Stimulated activated CD4-positive, alpha-beta T cell treated with anti-CD3 and anti-CD28 coated beads, Interleukin-2, amount 100 ng/mL, for 24 hours (primary cell): ENCODE measurements at places on chromosomes 2 and 18.

- DNase-seq = no peak
Measured at GRCh38 chr2:17713291-17713690, 40.3 kb downstream of the SMC6 start.

- DNase-seq = no peak
Measured at GRCh38 chr18:59278793-59279192, 5.5 kb upstream of the RAX start.

GRCh38 chr2:219293736-219294231 is 14.6 kb downstream of the DNAJB2 start:
- DNase-seq = no peak

DNA sequence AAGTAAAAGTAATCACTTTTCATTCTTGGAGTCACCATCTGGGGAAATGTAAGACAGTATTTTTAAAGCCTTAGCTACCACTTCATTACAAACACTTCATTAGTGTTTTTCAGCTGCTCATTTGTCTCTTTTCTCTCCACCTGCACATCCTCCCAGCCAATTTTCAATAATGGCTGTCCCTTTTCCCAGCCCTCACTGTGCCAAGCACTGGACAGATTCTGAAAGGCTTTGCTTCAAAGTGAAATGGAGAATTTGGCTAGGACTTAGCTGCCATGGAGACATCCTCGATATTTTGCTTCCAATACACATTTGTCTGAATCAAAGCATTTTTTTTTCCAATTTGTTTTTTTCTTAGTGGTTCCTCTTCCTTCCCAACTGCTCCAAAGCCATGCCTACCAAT is 272.4 kb upstream of the NRXN1 start:
- no peak for DNase-seq

DNA sequence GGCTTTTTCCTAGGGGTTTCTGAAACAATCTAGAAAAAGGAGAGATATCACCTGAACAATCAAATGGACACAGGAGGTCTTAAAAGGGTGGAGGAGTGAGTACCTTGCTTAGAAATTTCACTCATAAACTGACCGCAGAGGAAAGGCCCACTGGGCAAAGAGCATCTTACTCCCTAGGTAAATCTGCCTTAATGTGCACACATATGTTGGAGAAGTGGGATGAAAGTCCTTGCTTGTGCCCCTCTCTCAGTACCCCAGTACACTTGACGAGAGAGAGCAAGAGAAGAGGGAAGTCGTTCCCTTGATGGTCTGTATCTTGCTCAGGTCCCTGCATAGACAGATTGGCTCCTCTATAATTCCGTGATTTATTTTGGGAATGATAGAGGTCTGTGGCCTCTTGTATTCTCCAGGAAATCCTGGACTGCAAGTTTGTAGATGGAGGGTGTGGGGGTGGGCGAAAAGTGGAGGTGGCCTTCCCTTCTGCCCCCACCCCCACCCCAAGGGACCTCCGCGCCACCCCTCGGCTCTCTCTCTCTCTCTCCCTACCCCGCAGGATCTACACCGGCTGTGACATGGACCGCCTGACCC is 6.8 kb downstream of the TBR1 start:
- DNase-seq = no peak

GRCh38 chr2:22902180-22902550 is 482.8 kb upstream of the KLHL29 start:
- no peak for DNase-seq

- DNase-seq = no peak
Measured at GRCh38 chr2:171509945-171510731, 12.1 kb upstream of the CYBRD1 start.

DNA sequence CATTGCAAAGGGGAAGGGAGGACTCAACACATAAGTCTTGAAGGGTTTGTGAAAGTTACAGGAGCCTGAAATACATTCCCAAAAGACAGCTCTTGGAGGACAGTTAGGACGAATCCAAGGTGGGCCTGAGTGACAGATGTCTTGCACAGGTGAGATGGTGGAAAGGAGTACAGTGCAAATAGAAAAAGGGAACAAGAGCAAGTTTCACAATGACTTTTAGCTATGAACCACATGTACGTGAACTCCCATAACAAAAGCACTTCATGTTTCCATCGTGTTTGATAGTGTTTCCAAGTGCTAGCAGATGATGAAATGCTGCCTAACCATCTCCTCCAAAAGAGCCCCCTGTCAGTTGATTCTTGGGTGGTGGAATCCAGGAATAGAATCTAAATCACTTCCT is 1.8 kb downstream of the IL18RAP start:
- no peak for DNase-seq

DNA sequence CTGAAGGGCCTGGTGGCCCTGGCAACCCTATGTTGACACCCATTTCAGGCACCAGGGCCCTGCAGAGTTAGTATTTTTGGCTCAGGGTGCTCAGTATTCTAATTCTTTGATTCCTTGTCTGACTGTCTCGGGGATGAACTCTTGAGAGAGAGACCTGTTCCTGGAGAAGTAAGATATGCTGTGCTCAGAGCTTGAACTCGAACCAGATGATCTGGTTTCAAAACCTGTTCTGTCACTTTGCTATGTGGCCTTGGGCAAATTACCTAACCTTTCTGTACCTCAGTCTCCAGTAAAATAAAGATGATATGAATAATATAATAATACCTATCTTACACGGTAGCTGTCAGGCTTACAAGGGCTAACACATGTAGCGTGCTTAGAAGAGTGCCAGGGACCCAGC is 294.2 kb downstream of the DYSF start:
- DNase-seq = no peak

- DNase-seq = no peak
Measured at GRCh38 chr2:10691521-10691920, 1.7 kb upstream of the NOL10 start.

DNA sequence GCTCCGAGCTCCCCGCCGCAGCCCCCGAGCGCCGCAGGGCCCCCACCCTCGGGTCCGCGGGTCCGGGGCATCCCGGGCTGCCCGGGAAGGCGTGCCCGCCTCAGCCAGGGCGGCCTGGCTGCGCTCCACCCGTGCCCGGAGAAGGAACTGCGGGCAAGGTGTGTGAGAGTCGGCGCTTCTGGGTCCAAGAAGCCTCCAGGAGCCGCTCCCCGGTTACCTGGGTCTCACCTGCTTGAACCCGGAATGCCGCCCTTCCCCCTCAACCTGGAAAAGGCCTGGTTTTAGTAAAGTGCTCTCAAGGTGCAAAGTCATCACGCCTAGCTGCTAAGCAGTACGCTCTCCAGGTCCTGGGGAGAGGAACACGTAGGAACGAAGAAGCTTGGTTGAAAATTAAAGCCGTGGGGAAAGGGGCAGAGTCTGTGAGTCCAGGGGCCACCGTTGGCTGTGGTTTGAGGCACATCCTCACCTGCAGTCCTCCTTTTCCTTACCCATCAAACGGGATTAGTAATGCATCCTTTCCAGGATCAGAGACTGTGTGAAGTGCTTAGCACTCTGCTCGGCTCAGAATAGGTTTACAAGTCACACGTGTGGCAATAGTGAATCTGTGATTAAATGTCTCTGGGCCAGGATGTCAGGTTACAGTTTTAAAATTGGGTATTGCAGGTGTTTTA is 1.2 kb downstream of the ASAP2 start:
- DNase-seq = no peak

GRCh38 chr2:19219060-19219459 is 139.4 kb downstream of the OSR1 start:
- no peak for DNase-seq

DNA sequence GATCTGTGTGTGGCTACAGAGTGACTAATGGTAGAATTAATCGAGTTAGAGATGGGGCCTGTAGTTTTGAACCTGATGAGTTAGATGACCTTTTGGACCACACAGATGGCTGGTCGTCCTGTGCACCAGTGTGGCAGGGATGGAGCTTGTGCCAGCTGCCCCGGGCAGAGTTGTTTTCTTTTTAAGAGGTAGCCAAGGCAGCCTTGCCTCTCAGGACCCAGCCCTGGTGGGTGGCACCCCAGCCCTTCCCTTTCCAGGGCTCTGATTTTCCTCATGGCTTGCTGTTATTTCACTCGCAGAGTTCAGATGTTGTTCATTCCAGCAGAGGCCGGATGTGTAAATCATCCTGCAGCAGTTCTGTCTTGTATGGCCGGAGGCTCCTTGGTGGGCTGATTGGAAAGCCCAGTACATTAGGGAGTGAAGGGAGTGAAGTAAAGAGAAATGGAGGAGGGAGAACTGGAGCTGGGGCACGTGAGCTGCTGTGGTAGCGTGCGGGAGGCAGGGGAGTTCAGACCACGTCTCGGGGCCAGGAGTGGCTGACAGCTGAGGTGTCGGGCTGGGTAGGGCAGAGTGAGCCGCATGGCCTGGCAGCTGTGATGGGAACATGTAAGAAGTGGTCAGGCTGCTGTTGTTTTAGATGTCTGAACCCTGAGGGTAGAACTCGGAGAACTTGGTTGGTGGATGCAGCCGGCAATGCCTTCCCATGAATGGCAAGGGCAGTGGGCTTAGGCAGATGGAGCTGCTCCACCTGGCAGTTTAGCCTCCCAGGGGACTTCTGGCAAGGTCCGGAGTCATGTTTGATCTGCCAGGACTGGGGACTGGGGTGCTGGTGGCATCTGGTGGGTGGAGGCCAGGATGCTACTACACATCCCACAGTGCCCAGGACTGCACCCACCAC is 28.8 kb downstream of the ASAP2 start:
- no peak for DNase-seq

- no peak for DNase-seq
Measured at GRCh38 chr2:50514901-50515300, 517.0 kb downstream of the NRXN1 start.

- no peak for DNase-seq
Measured at GRCh38 chr2:162433491-162433890, 89.6 kb downstream of the GCA start.

- no peak for DNase-seq
Measured at GRCh38 chr2:180110469-180110868, 103.4 kb upstream of the CWC22 start.
